AG09309 (cell line): ENCODE measurements at places on chromosomes 7 and 10.

DNA sequence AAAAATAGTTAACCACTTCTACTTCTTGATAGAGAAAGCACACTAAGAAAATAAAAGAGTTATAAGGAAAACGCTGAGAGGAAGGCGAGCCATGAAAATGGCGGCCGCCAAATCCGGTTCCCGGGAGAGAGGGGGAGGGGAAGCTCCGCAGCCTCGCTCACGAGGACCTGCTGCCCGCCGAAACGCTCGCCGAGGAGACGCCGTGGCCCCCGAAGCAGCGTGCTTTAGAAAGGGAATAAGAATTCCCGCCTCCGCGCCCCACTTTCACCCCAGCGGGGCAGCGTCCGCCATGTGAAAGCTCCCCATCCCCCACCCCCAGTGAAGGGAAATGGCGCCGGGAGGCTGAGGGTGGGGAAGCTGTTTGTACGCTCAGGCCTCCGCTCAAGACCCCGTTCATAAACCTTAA, 505 bp downstream of the HNRNPA2B1 start:
- no peak for DNase-seq

- DNase-seq, result no peak
These were observed 2.0 kb downstream of the HOXA11 start for GRCh38 chr7:27182861-27183681.

- DNase-seq, result no peak
These were observed 224.5 kb downstream of the LRMDA start for GRCh38 chr10:75655791-75656451.

DNA sequence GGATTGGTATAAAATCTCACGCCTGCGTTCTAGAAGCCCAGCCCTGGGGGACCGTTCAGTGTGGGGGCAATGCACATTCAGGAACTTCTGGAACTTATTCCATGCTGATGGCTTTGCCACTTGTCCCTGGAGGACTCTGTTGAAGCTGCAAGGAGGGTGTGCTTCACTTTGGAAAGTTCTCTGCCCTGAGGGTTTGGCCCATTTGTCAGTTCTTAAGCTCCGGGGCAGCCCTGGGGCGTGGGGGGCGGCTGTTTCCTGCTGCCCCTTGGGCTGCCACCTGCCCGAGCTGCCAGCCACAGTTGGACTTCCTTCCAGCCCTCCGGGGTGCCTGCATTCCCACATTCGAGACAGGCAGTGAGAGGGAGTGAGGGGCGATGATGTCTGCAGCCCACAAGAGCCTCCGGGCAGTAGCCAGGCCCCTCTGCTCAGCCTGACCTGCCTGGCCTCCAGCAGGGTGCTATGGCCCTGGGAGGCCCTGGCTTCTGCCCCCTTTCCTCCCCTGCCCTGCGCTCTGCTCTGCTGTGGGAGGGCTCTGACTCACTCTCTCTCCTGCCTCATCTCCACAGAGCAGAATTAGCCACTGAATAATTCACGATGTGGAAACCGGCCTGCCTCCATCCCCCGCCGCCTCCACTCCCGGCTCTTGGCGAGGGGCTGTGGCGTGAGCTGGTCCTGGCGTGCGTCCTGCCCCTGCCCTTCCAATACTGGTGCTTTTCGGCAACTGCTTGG, 1.9 kb downstream of the TTYH3 start:
- DNase-seq, result peak; percentile 76

GRCh38 chr10:32771217-32771616, 186.8 kb downstream of the ITGB1 start:
- DNase-seq, result no peak

DNA sequence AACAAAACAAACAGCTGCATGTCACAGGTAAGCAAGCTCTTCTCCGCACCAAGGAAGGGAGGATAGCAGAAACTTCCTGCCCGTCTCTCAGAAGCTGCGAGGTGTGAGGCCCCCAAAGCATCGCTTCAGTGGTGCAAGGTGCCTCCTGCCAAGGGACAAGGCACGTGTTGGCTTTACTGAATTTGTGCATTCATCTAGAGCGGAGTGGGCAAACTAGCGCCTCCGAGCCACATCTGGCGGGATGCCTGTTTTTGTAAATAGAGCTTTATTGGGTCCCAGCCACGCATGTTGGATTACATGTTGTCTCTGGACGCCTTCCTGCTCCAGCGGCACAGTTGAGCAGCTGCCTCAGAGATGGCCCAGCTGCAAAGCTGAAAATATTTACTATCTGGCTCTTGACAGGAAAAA, 27.7 kb downstream of the PHYH start:
- no peak for DNase-seq

GRCh38 chr10:28496481-28496961, 36.4 kb upstream of the WAC start:
- no peak for DNase-seq

- DNase-seq, result no peak
These were observed 65.6 kb downstream of the TWIST1 start for GRCh38 chr7:19051767-19052375.

DNA sequence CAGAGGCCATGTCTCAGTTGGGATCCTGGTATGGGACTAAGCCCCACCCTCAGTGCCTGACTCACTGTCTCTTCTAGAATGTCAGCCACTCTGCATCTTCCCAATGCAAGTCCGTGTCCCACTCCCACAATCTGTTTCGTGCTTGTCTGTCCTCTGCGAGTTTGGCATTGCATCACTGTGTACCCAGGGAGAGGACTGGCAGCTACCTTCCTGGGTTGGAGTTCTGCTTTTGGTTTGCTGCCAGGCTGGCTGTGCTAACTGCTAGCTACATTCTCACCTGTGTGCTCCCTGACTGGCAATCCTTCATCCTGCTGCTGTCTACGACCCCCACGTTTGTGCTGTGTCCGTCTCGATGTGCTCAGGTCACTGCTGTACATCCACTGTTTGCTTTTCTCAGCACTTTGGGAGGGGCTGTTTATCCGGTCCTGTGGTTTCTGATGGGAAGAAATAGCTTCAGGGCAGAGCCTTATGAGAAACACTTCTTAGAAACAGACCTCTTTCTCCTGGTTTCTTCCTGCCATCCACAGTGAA, 56.0 kb upstream of the GLI3 start:
- no peak for DNase-seq

GRCh38 chr10:10146604-10147003, 871.1 kb upstream of the CELF2 start:
- DNase-seq, result no peak

DNA sequence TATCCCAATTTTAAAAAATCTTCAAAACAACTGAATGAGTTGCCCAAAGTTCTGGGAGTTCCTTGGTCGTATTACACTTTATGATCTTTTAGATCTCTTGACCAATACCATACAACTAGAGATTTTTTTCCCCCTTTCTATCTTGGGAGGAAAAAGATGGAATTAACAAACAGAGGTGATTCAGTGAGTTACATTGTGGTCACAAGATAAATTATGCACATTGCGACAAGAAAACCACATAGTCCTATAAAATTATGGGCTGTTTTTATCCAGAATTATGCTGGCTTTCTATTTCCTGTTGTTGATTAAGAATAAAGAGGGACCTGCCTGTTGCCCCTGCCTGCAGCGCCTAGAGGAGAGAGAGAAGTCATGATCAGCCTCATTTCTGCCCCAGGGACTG, 8.2 kb upstream of the SGPL1 start:
- no peak for DNase-seq

DNA sequence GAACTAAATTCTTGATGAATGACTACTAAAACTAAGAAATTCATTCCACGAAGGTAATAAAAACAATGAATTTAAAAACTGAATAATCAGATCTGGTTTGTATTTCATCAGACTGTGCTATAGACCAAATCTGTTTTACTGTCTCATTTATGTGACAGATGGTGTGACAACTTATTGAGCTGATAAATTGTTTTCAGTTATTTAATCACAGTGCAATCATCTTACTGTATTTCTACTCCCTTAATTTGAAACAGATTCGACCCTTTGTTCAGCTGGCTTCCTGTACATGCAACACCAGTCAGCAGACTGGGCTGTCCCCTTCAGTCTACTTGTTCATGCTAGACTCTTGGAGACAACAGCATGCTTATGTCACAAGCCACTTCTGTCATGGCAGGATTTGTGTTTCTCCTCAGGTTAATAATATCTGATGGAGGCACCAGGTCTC, 150.9 kb downstream of the MBL2 start:
- DNase-seq, result peak; percentile 74

GRCh38 chr10:97003151-97003803, 171.2 kb downstream of the LCOR start:
- no peak for DNase-seq

GRCh38 chr7:127253281-127254162, 781 bp upstream of the GRM8 start:
- no peak for DNase-seq

DNA sequence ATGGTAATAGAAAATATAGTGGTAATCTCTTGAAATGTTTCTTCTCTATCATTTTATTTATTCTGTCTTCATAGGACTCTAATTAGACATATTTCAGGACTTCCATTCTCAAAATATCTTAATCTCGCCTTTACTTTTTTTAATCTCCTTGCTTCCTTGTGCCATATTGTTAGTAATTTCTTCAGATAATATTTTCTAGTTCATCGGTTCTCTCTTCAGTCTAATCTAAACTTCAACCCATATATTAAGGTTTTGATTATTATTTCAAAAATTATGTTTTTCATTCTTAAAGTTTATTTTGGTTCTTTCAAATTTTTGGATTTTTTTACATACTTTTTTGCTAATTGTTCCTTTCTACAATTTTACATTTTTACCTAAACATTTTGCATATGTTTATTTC, 237.9 kb upstream of the DGKB start:
- no peak for DNase-seq

DNA sequence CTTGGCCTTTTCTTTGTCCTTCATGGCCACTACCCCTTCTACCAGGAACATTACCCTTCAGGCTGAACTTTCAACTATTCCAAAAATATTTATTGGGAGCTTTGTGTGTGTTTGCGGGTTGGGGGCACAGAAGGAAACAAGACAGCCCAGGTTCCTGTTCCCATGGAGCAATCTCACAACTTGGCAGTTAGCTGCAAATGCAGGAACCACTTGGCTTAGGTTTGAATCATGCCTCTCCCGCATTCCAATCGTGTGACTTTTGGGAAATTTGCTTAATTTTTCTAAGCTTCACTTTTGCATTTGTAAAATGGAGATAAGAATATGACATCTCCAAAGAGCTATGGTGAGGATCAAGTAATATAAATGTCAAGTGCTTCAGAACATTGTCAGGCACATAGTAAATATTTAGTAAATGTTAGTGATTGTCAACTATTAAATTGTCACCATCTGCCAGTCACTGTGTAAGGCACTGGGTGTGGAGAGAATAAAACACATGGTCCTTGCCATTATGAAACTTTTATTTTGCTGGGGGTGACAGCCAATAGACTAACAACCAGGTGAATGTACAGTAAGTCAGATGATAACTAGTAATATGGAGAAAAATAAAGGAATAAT, 277.1 kb downstream of the SNX13 start:
- peak; percentile 84 for DNase-seq

DNA sequence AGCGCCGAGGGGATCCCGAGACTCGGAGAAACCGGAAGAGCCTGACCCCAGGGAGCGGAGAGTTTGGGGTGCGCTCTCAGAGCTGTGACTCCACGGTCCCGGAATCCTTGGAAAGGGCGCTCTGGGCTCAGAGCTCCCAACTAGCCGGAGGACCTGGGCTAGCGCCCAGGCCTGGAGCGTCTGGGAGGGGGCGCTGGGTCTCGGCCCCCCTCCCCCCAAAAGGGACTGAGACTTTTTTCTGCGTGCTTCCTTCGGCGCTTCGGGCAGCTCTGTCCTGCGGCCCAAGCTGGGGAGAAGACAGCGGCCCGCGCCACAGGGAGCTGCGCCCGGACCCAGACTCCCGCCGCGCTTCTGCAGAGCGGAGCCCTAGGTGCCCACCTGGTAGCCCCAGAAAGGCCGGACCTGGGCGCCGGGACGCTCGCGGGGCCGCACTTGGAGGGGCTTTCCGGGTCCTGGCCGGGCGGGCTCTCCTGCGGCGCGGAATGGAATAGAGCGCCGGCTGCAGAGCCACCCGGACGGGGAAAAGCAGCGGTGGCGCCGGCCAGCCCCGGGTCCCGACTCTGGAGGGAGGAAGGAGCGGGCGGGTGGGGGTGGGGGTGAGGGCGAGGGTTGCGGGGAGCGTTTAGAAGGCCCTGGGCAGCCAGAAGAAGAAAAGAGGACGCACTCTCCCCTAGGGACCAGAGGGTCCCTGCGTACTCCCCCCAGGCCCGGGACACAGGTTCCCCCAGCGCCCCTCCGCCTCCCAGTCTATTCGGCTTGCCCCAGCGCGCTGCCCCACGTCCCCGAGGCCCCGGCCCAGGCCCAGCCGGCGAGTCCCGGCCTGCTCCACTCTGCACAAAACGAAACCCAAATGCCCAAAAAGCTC, 4.7 kb downstream of the ZNF503 start:
- no peak for DNase-seq

- DNase-seq, result no peak
These were observed 86.7 kb downstream of the ARHGAP22 start for GRCh38 chr10:48517911-48518811.

GRCh38 chr7:80781561-80781979, 137.3 kb downstream of the SEMA3C start:
- DNase-seq, result peak; percentile 85

DNA sequence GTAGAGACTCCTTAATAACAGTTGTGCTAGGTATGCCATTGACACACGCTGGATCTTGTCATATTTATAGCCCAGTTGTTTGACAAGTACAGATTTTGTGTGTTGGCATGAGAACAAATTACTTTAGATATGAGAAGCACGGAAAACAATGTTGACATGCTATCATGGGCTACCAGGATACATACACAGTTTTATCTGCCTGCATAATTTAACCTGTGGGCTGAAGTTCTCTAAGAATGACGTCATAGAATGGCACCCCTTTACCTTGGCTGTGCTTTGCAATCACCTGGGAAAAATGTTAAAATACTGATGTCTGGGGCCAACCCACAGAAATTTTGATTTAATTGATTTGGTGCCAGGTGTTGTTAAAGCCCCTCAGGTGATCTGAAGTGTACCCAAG, 2.8 kb downstream of the PLA2G12B start:
- DNase-seq, result no peak

DNA sequence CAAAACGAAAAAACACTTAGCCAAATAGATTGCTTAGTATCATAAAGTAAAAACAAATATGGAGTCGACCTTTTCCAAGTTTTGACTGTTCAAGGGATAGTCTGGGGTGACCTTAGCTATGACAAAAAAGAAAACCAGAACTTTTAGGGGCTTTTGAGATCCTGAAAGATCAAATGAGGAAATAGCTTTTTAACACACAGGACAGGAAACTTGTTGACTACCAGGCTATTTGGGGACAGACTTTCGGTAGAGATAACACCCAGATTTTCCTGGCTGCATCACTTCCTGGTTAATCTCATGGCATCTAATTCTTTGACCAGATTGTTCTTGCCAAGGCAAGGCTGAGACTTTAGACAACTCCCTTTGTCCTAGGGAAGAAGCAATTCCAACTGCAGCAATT, 34.5 kb upstream of the EGR2 start:
- DNase-seq, result no peak

GRCh38 chr7:143514487-143514886, 36.8 kb downstream of the TAS2R41 start:
- no peak for DNase-seq

DNA sequence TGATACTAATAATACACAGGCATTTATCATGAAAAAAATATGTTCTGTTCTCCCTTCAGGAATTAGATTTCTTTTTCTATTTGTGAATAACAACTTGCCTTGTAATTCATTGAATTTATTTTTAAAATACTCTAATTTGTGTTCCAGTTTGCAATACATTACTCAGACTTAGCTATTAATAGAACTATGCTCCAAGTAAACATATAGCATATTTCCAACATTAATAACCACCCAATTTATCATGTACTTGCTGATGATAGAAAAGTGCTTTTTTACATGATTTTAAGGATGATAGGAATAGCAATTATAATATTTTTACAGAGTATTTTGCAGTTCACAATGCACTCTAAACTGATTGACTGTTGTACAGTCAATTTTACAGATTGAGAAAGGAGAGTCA, 338.8 kb upstream of the SEMA3D start:
- DNase-seq, result no peak

GRCh38 chr7:33062782-33063443, 337 bp upstream of the NT5C3A start:
- DNase-seq, result peak; percentile 67
